ENCODE measurements at places on chromosomes 3 and 15.

DNA sequence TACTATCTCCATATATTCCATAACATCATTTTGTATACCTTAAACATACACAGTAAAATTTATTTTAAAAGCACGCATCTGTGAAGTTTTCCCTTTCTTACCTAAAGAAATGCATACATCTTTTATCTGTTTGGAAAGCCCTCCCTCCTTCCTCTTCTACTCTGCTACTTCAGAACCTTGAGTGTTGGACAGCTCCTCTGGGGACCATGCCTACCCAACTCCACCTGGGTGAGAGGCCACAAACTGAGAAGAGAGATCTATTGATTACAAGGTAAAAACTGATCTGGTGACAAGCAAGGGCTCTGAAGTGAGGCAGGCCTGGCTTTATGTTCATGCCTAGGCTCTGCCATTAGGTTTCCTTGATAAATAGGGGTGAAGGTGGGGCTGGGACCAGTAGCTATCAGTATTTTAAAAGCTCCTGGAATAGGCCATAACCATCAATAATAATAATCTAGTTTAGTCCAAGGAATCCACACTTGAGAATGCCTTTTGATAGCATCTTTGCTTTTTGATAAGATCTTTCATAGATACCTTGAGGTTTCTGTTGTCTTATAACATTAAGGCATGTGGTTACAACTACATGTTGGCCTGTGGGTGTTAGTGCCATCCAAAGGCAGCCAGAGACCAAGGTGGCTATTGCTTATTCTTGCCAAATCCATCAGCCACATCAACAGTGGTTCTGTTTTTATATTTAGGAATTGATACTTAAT, 148.8 kb downstream of the KCNMB2 start:
- no peak for DNase-seq

- DNase-seq = peak; percentile 24
Observed at GRCh38 chr15:96893159-96893906, 562.8 kb downstream of the NR2F2 start.

DNA sequence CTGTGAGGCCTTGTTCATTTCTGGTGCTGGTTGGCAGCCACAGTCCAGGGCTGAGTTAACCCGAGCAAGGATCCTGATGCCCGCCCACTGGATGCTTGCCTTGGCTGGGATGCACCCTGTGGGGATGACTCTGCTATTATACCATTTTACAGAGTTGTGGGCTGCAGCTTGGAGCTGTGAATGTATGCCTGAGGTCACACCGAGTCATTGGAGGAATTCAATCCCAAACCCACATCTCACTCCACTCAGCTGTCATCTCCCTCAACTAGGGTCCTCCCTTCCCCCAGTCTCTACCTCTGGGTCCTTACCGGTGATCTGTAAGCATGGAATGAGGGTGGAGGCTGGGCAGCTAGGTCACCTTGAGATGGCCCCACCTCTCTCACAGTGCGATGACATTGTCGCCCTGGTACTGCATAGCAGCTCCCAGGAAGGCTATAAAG, 22.1 kb downstream of the MAPKAPK3 start:
- peak; percentile 51 for DNase-seq

DNA sequence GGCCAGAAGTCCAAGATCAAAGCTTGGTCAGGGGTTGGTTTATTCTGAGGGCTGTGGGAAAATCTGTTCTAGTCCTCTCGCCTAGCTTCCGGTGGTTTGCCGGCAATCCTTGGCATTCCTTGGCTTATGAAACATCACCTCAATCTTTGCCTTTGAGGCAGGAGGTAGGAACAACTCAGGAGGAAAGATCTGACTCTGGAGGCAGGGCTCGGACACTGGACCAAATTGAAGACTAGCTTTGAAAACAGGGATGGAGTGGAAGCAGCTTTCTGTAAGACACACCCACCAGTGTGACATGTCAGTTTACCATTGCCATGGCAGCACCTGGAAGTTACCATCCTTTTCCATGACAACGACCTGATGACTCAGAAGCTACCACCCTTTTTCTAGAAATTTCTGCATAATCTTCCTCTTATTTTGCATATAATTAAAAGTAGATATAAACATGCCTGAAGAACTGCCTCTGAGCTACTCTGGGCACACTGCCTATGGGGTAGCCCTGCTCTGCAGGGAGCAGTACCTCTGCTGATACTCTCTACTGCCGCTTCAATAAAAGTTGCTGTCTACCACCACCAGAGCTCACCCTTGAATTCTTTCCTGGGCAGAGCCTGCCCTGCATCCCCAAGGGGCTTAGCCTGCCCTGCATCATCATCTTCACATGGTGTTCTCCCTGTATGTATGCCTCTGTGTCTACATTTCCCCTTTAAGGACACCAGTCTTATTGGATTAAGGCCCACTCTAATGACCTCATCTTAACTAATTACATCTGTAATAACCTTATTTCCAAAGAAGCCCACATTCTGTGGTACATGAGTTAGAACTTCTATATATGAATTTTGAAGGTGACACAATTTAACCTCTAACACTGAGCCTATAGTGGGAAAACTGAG, 38.3 kb upstream of the TM4SF4 start:
- DNase-seq = no peak

DNA sequence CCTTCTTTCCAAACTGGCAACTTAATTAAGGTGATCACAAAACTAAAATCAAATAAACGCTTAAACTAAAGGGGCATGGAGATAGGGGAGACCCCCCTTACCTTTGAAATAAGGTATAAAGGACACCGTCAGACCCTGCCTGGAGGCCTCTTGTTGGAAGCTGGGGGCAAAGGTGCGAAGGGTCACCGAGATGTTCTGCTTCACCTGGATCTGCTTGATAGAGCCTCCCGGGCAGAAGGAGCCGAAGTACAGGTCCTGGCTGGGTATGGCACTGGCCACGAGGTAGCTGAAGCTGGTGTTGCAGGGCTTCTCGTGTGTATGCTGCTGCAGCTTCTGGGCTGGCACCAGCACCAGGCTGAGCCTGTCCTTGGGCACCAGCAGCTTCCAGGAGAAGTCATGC, 53.0 kb downstream of the CDCP1 start:
- DNase-seq = no peak

- DNase-seq = no peak
Observed at GRCh38 chr3:27985369-27986035, 255.9 kb upstream of the CMC1 start.

- no peak for DNase-seq
Observed at GRCh38 chr15:89664441-89665350, 9.4 kb upstream of the KIF7 start.
